ENCODE measurements at places on chromosomes 1 and 21. TPM values are rescaled to one million over a fixed set of nuclear protein-coding genes. Genes with fewer than 3 reads are reported as not detected.

DMBX1 gene
- not detected for total RNA-seq

BRINP3 gene
- not detected for total RNA-seq

SPRR2F gene
- not detected for total RNA-seq

PCBP3 gene
- 12.2 TPM for total RNA-seq

FCGR3B gene
- total RNA-seq = not detected

CLDN14 gene
- not detected for total RNA-seq

FMO1 gene
- total RNA-seq = not detected

RAB25 gene
- total RNA-seq = 0.77 TPM

RBM8A gene
- total RNA-seq = 293 TPM

PHGDH gene
- 259 TPM for total RNA-seq

ROR1 gene
- not detected for total RNA-seq

EPHB2 gene
- total RNA-seq = not detected

SYPL2 gene
- 0.05 TPM for total RNA-seq

EDN2 gene
- total RNA-seq = not detected

GNG12 gene
- total RNA-seq = 0.07 TPM

KCNJ9 gene
- total RNA-seq = 0.04 TPM

ARHGAP30 gene
- 165 TPM for total RNA-seq

TCHH gene
- total RNA-seq = not detected

C8B gene
- total RNA-seq = not detected

PRKCZ gene
- total RNA-seq = 9.8 TPM

CFHR1 gene
- not detected for total RNA-seq

TSACC gene
- total RNA-seq = 0.25 TPM

OR2L13 gene
- total RNA-seq = not detected

SH2D2A gene
- total RNA-seq = 189 TPM

LPAR3 gene
- 0.21 TPM for total RNA-seq

FCAMR gene
- not detected for total RNA-seq

Measured in activated CD4-positive, alpha-beta T cell treated with anti-CD3 and anti-CD28 coated beads for 36 hours (primary cell).